ENCODE measurements at places on chromosomes 5 and 9. TPM values are rescaled to one million over a fixed set of nuclear protein-coding genes. Genes with fewer than 3 reads are reported as not detected.

DNA sequence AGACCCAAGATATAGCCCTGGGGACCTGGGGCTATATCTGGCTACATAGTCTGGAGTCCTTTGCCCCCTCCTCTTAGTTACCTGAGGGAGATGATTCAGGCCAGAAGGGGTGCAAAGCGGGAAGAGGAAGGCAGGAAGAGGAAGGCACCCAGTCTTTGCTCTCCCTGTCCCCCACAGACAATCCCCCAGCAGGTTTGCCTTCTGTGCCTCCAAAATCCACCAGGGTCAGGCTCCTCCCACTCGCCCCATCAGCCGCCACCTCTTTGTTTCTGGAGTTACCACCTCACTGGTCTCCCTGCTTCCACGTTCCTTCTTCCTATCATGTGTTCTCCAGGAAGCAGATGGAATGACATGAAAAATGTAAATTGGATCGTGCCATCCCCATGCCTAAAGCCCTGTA lies 31.2 kb upstream of the FABP6 start:
- DNase-seq, result no peak

DNA sequence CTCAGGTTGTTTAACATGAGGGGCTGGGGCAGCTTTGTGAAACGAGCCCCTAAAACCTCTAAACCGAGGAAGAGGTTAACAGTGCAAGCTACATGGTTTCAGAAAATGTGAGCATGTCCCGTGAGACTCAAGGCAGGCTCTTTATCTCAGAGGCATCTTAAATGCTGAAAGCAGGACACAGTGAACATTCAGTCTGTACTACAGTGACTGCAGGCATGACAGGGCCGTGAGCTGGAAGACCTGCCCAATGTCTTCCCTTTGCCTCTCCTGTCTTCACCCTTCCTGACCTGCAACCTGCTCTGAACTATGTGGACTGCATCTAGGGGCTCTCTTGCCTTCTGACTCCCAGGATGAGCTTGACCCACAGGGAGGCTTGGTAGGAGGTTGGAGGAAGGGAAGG lies 58.3 kb downstream of the PRLR start:
- DNase-seq, result no peak

- DNase-seq, result no peak
Measured at GRCh38 chr5:151581812-151582583, 9.1 kb downstream of the FAT2 start.

GRCh38 chr9:103731541-103731940 lies 362.6 kb upstream of the SMC2 start:
- no peak for DNase-seq

GRCh38 chr5:87268126-87268969 lies 665 bp downstream of the RASA1 start:
- DNase-seq, result peak; percentile 76

DNA sequence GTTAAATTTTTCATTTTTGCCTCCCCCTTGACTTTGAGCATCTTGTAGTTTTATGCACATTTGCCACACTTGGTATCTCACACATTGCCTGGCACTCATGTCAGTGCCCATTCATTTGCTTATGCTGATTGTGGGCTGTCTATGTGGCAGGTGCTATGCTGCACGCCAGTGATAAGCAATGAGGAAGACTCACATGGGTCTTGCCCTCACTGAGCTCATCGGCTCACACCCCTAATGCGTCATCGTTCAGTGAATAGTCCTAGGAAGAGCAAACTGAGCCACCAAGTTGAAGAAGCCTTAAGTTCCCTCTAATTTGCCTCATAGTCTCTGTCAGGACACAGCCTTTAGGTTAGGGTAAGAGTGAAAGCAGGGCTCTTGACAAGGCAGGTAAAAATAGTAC lies 209.4 kb upstream of the IL12B start:
- no peak for DNase-seq

- DNase-seq, result no peak
Measured at GRCh38 chr9:122113574-122113973, 20.5 kb upstream of the TTLL11 start.

GRCh38 chr9:79641070-79641469 lies 69.3 kb downstream of the TLE4 start:
- no peak for DNase-seq

- no peak for DNase-seq
Measured at GRCh38 chr5:59348189-59348588, 545.3 kb downstream of the PDE4D start.

Gene CCDC180
- 1.9 TPM for total RNA-seq

Gene SLC22A4
- total RNA-seq, result 2.0 TPM
